ENCODE measurements at places on chromosomes 7 and 10. TPM values are rescaled to one million over a fixed set of nuclear protein-coding genes. Genes with fewer than 3 reads are reported as not detected.
A peak's percentile ranks its signal among the peaks of the same experiment; 100 is the strongest.

EPO gene
- not detected for polyA plus RNA-seq

DNA sequence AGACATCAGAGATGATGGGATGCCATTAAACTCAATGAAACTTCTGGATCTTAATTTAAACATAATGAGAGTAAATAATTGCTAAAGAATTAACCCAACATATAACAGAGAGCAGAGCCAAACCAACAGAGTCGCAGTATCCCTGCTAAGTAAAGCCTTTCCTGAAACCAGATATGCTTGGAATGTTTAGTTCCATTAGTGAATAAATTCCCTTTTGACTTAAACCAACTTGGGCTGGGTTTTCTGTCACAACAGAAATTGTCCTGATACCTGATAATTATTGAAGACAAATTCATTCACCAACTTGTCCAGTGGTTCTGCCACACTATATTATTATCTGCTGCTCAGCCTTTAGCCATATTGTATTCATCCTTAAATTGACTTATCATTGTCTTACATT is 286.7 kb downstream of the FZD1 start:
- no peak for DNase-seq

DNA sequence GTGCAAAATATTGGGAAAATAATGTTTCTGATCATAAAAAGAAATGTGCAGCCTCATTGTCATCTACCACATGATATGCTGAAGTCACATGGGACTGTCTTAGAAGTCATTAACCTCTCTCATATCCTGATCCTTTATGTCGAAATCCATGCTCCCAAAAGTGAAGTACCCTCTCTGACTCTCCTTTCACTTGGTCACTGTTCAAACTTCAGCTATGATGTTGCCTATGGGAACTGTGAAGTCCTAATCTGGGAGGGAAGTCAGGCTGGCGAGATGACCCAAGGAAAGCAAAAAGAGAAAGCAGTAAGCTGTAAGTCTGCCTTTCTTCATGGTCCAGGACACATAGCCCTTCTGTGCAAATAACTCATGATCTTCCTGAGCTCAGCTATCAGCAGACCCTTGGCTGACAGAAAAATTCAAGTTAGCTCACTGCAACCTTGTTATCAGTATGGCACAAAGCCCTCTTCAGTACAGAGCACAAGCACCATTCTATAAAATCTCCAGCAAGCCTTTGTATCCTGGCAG is 29.5 kb downstream of the WASL start:
- no peak for DNase-seq

CPSF4 gene
- polyA plus RNA-seq: 26.4 TPM

DNA sequence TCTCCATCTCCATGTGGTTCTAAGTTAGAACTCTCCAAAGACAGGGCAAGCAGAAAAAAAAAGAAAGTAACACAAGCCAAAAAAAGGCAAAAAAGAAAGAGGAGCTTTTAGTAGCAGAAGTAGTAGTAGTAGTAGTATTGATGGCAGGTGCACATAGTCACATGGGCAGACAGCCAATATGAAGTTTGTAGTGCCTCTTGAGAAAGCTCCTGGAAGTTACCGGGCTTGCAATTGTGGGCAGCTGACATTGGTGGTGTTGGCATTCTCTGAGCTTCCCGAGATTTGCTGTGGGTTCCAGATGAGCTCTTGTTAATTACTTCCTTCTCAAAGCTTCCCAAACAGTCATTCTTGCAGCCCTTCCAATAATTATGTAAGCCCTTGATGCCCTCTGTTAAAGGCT is 1128.5 kb downstream of the TYW1 start:
- DNase-seq: no peak

DNA sequence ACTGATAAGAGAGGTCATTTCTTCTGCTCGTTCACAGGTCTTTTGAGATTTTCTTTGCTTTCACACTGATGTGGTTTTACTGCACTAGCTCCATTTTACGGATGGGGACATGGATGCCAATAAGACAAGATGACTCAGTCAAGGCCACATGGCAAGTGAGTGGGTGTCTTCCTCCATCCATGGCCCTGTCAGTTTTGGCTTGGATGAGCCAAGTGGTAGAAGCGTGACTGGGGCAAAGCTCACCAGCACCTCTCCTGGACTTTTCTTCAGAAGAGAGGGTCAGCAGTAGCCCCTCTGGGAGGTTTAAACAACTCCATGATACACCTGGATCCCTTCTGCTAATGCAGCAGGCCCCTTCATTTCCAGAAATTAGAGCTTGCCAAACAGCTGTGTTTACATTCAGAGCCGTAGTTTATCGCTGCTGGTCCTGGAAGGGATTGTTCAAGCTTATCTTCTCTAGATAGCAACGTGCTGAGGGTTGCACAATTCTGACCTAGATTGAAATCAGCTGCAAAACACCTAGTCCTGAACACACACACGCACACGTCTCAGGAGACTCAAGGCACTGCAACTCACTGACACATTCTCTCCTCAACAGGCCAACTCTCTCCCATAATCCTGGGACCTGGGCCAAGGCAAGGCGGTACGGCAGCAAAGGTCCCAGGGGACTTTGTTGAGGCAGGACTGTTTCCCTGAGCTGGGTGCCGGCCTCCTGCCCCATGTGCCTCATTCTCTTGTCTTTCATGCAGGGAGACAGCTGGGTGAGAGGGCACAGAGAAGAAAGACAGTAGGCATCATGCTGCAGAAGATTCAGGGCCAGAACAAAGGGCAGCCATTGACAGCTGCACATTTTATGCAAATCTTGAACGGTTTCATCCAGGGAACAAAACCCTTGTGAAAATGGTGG is 14.2 kb upstream of the PDCD4 start:
- DNase-seq: peak; percentile 70

- no peak for DNase-seq
These were observed 388.9 kb downstream of the PLXNA4 start for GRCh38 chr7:132187391-132187790.

- peak; percentile 14 for DNase-seq
These were observed 102.1 kb upstream of the MDFIC start for GRCh38 chr7:114819616-114820362.

CHCHD3 gene
- polyA plus RNA-seq: 56.5 TPM
